Fibroblast of skin of scalp (primary cell): ENCODE measurements at places on chromosomes 2 and 18.

DNA sequence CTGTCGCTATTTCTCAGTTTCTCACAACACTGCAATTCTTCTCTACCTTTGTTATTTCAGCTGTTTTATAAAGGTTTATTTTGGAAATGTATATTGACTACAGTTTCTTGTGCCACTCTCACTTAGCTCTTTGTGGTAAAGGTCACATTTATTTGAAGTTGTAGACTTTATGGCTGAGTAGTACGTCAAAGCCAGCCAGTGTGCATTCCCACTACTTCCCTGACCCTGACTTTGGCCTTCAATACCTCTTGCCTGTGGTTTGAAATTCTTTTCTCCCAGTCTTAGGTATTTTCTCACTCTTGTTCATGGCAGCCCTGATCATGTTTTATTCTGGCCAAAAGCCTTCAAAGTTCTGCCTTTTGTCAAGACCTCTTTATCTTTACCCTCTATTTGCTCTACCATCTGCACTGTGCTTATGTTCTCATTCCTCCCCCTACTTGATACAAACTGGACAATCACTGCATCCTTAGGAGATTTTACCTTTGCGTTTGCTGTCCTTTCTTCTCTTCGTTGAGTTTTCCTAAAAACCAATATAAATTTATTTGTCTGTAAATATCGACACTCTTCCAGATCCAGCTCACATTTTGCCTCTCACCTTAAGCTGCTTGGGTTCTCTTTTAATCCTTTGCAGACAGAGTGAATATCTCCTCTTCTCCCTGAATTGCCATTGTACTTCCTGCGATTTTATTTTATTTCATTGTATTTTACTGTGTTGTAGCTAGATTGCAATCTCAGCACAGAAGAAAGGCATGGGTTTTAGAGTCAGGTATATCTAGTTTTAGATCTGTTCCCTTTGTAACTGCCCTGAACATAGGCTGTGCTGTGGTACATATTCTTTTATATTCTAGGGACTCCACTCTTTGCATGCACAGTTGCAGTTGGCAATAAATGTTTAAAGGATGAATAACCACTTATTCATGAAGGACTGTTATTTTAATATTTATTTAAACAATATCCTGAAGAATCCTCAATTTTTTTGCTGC lies 31.2 kb downstream of the GULP1 start:
- peak; percentile 70 for DNase-seq

GRCh38 chr2:162301151-162301804 lies 17.2 kb downstream of the IFIH1 start:
- peak; percentile 75 for DNase-seq

DNA sequence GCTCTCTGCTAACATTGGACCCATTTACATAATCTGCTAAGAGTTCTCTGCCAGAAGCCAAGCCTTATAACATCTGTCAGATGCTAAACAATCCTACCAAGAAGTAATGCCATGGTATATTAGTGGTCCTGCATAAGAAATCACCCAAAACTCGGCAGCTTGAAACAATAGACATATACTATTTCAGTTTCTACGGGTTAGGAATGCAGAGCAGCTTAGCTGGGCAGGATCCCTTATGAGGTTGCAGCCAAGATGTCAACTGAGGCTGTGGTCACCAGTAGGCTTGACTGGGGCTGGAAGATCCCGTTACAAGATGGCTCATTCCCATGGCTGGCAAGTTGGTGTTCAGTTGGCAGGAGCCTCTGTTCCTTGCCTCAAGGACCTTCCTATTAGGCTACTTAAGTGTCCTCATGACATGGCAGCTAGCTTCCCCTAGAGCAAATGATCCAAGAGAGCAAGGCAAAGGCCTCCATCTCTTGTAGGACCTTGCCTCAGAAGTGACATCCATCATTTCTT lies 25.1 kb upstream of the SOS1 start:
- DNase-seq = no peak

GRCh38 chr2:174445248-174445647 lies 41.6 kb downstream of the GPR155 start:
- peak; percentile 17 for DNase-seq

GRCh38 chr2:209526561-209526960 lies 102.7 kb downstream of the MAP2 start:
- peak; percentile 1 for DNase-seq

DNA sequence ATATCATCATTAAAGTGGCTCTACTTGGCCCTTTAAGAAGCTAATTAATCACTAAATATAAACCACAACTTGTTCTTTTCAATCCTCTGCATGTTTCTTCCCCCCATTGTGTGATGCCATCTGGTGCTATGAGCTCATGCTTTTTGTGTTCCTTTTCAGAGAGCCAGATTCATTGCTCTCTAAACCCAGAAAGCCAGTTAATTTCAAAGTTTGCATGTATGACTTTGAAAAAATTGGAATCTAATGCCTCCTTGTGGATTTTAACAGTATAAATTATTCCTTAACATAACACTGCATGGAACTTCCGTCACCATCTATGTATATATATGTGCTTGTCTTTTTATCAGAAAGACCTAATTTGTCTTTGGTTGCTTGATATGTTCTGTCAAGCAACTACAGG lies 31.1 kb downstream of the TMEM178A start:
- DNase-seq = peak; percentile 64

DNA sequence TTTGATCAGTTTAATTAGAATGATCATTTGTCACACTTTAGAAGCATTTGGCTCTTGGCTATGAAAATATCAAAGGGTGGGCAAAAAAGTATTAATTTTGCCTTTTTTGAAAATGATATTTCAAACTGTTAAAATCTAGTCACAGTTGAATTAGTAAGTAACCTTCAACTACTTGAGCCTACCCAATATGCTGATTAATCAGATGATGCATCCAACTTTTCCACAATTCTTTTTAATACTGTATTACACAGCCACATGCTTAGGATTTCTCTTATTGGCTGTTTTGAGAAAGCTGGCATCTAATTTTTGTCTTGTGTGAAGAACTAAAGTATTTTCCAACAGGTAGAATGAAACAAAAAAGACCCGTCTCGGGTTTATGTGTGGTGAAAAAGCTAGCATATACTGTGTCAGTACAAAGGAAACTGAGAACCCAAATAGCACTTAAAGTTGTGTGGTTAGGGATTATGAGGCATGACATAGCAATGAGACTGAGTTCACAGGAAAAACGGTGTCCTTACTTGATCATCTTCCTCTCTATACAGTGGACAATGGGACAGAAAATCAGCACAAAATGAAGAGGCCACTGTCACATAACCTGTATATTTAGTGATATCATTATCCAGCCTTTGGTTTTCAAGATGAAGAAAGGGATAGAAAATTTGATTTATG lies 11.7 kb downstream of the OSBPL6 start:
- peak; percentile 66 for DNase-seq

- no peak for DNase-seq
Observed at GRCh38 chr18:8780227-8780626, 74.9 kb downstream of the MTCL1 start.

- DNase-seq = no peak
Observed at GRCh38 chr18:78527984-78528383, 451.6 kb upstream of the SALL3 start.

DNA sequence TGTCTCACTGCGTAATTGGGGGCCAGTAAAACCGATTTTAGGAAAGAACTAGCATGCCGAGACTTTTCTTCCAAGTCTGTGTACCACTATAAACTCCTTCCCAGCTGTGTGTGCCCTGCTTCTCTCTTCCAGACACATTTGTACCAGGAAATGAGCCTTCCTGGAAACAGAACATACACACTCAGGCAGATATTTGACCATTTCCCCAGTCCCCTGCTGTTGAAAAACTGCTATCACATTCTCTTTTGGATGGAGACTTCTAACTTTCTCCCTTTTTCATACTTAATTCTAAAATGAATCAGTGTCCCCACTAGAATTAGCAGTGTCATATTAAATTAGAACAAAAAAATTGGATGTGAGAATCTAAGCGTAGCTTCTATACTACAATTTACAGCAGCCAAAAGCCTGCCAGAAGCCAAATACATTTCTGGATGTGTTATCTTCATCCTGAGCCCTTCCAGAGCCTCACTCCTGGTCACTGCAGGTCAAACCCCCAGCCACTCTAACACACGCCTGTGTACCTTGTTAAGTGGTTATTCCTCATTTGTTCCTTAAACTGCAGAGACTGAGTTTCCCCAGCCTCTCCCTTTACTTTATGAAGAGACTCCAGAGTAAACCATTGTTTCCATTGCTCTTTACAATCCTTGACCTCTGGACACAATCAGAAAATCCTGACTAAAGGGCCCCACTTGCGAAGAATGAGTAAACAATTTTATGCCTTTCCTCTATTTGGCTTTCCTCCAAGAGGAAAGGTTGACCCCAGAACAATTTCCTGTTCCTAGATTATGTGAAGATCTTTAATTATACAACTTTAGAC lies 20.4 kb downstream of the DSG4 start:
- DNase-seq = no peak

DNA sequence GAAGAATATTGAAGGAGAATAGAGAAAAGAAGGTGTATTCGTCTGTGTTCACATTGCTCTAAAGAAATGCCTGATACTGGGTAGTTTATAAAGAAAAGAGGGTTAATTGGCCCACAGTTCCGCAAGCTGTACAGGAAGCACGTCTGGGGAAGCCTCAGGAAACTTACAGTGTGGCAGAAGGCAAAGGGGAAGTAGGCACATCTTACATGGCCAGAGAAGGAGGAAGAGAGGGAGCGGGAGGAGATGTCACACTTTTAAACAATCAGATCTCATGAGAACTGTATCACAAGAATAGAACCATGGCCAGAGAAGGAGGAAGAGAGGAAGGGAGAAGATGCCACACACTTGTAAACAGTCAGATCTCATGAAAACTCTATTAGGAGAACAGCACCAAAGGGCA lies 159.6 kb upstream of the TPO start:
- no peak for DNase-seq

DNA sequence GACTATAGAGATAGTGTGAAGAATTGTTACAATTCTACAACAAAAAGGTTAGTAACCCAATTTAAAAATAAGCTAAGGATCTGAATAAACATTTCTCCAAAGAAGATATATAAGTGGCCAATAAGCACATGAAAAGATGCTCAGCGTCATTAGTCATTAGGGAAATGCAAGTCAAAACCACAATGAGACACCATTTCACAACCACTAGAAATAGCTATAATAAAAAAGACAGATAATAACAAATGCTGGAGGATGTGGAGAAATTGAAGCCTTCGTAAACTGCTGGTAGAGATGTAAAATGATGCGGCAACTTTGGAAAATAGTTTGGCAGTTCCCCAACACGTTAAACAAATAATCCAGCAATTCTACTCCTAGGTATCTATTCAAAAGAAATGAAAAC lies 366.5 kb upstream of the POU3F3 start:
- DNase-seq = peak; percentile 24

DNA sequence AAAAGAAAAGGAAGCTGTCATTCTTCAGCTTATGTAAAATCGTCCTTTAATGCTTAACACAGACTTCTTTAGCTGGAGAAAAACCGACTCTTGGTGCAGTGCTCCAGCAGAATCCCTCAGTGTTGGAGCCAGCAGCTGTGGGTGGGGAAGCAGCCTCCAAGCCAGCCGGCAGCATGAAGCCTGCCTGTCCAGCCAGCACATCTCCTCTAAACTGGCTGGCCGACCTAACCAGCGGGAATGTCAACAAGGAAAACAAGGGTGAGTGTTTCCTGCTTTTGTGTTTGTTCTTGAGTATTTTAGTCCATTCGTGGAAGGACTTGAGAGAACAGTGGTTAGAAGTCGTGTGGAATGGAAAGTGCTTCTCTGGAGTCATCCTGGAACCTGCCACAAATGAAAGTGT lies 38.9 kb downstream of the KDM3A start:
- no peak for DNase-seq

GRCh38 chr2:3533836-3534235 lies 14.5 kb upstream of the ADI1 start:
- no peak for DNase-seq

DNA sequence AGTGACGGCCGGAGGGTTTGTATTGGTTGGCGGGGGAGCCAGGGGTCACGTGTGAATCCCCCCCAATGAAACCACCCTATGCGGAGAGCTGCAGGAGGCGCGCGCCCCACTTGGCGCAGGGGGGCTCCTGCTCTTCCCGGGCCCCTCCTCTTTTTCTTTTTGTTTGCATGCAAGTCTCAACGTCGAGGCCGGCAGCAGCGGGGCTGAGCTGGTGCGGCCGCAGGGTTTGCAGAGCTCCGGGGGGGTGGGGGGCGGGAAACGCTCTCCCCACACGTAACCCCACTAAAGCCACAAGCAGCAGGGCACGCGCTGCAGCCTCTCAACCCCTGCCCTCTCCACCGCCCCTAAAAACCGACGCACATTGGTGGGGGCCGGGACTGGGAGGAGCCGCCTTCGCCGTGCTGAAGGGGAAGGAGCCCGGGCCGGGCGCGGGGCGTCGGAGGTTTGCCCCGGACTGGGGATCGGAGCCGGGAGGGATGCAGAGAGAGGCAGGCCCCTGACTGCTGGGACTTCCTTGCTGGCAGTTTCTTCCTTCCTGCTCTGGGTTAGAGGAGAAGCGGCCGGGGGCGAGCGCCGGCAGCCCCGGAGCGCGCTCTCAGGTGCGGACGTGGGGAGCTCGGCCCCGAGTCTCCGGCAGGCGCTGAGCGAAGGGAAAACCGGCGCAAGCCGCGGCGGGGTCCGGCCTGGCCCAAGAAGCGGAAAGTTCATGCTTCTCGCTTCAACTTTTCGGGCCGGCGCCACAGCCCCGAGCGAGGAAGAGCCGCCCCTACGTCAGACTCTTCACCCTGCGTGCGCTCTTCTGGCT lies 864 bp downstream of the LBH start:
- peak; percentile 46 for DNase-seq

DNA sequence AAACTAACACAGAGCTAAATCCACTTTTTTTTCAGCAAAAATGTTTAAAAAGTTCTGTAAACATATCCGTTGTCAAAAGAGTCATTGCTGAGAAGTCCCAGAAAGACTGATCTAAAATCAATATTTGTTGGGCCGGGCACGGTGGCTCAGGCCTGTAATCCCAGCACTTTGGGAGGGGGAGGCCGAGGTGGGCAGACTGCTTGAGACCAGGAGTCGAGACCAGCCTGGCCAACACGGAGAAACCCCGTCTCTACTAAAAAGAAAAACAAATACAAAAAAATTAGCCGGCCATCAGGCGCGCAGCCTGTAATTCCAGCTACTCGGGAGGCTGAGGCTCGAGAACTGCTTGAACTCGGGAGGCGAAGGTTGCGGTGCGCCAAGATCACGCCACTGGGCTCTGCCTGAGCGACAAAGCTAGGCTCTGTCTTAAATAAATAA lies 1.4 kb downstream of the OLA1 start:
- no peak for DNase-seq

GRCh38 chr2:205712508-205712907 lies 30.2 kb downstream of the NRP2 start:
- DNase-seq = peak; percentile 69

GRCh38 chr2:229634601-229635370 lies 79.6 kb downstream of the DNER start:
- DNase-seq = no peak

GRCh38 chr18:55380589-55380988 lies 207.4 kb downstream of the TCF4 start:
- peak; percentile 72 for DNase-seq

DNA sequence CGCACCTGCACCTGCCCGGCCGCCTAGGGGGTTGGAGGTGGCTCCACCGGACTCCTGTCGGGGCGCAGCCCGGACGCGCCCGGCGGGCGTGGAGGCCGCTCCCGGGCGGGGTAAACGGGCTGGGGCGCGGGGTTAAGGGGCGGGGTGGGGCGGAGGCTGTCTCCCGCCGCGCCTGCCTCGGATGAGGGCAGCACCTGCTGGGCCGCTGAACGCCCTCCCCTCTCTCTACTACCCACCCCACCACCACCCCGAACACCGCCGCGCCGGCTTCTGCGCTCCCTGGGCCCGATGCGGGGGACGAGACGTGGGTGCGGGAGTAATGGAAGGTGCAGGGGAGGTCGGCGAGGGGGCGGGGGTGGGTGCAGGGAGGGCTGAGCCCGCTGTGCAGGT lies 224.8 kb upstream of the ID2 start:
- no peak for DNase-seq

GRCh38 chr18:21636769-21637168 lies 24.7 kb downstream of the SNRPD1 start:
- no peak for DNase-seq
